ENCODE measurements at places on chromosomes 2 and 18.

DNA sequence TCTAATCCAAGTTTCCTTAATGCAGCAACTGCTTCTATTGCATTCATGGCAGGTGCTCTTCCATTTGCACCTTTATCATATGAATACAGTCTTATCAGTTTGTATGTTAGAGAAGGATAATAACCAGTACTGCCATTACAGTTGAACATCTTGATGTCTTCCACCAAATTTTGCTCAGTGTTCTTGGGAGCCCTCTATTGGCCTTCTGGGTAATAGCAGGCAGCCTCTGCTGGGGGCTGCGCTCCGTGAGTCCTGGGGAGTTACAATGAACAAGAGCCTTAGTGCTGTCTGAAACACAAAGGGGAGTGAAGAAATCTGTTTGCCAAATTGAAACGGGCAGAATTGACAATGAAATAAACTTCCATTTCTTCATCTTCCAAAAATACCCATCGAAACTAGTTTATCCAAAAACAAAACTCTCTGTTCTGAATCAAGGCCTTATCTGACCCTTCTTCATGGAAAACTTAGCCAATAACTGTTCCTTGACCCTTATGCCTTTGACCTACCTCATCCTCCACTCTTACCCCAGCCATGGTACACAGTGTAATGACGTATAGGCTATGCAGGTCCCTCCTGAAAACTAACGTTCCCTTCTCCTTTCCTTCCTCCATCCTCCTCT is 79.9 kb downstream of the ALK start:
- DNase-seq, result peak; percentile 45

GRCh38 chr2:128610496-128610895 is 291.8 kb upstream of the HS6ST1 start:
- DNase-seq, result no peak

DNA sequence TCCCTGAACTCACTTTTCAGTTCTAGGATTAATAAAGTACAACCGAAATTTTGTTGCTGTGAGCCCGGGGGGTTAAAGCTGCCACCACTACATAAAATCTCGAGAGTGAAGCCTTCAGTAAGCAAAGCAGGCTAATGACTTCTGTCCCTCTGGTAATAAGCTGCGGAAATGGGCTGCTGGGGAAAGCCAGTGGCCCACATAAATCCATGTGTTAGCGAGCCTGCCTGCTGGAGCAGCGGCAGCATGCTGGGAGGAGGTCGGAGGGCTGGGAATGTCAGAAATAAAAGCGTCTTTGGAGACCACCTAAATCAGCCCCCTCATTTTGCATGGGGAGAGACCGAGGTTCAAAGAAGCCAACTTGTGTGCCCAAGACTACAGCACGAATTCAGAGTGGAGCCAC is 371.7 kb downstream of the TNS1 start:
- no peak for DNase-seq

- peak; percentile 31 for DNase-seq
Observed at GRCh38 chr2:31563273-31563839, 17.4 kb downstream of the SRD5A2 start.

- DNase-seq, result no peak
Observed at GRCh38 chr18:64273724-64274123, 124.8 kb upstream of the LINC00305 start.
